Hypothalamus (tissue), 51 donors: ENCODE measurements at places on chromosomes 5 and 9.

DNA sequence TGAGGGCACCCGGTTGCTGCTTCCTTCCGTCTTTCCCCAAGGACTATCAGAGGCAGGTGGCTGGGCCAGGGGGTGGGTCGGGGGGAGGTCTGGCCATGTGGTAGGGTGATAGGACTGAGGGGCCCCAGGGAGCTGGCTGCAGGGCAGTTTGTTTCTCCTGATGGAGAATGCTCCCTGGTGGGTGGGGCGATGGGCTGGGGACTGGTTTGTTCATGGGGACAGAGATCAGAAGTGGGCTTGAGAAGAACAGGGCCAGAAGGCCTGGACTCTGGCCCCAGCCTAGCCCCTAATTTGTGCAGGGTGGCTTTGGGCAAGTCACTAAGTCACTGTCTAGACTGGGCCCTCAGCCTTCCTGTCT, 117.4 kb downstream of the RGS3 start:
- no peak for DNase-seq

GRCh38 chr9:127543973-127544533, 68.0 kb upstream of the STXBP1 start:
- no peak for DNase-seq

DNA sequence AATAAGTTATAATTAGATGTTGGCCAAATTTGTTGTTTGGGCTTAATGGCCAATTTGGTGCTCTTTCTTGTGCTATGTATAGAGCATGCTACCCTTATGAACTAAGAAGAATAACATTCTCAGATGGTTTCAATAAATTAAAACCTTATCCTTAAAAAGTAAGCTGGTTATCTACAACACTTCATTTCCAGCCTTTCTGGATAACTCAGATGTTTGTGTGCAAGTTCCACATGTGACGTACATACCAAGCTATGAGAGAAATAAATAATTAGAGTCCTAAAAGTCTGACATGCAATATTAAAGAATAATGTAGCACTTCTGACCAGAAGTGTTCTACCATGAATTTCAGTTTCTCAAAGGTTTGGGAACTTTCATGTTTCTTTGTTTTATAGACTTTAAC, 11.7 kb downstream of the MTREX start:
- no peak for DNase-seq

DNA sequence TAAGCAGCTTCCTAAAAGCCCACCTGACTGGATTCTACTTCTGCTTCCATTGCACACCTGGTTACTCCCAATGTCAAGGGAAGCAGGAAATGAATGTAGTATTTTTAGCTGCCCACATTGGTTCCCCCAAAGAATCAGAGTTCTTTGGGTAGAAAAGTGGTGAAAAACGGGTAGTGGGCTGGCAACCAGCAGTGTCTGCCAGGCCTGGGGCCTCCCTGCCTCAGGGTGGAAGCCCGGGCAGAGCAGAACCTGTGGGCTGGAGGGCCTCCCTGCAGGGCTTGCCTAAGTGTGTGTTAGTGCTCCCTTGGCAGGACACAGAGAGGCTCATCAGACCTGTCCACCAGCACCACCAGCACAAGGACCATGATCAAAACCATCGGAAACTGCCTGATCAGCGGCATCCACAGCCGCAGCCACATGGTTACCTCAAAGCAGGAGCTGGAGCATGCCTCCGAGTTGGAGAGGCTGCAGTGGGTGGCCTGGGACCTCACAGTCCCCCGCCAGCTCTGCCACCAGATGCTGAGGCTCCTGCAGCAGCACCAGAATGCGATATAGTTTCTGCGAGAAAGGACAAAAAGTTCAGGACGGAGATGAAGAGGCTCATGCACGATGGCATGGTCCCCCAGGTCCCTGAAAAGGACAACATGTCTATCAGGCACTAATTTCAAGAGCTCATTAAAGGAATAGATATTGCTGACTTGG, 72.2 kb downstream of the PTPDC1 start:
- no peak for DNase-seq

DNA sequence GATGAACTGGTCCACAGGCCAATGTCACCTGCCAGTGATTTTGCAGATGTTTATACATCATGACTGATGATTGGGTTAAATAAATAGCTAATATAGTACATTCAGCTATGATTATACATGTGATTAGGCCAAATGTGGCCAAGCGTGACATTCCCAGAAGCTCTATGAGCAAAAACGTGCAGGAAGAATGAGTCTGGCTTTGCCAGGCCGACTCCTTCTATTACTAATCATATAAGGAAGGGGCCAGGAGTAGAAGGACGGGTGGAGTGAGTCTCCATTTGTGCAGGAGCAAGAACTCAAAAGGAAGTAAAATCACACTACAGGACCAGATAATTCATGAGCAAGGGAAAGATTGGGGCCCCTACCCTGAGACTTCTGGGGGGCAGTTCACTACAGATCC, 178.2 kb downstream of the ROR2 start:
- DNase-seq: no peak

DNA sequence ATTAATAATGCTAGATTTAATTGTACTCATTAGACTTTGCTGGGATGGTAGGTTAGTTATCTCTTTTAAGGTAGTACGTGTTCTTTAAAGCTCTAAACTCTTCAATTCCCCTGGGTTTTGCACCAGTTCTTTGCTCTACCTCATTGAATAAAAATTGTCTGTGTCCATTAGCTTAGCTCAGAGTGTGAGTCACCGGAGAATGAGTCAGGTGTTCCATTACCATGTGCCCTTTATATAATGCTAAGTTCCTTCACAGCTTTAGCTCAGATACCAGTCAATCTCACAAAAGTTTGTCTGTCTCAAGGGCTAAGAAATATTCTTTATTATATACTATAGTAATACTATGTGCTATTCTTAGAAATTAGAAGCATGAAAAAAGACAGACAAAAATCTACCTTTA, 339.4 kb downstream of the PRELID2 start:
- DNase-seq: no peak

- DNase-seq: no peak
Measured at GRCh38 chr9:83956086-83956435, 24.0 kb downstream of the HNRNPK start.

DNA sequence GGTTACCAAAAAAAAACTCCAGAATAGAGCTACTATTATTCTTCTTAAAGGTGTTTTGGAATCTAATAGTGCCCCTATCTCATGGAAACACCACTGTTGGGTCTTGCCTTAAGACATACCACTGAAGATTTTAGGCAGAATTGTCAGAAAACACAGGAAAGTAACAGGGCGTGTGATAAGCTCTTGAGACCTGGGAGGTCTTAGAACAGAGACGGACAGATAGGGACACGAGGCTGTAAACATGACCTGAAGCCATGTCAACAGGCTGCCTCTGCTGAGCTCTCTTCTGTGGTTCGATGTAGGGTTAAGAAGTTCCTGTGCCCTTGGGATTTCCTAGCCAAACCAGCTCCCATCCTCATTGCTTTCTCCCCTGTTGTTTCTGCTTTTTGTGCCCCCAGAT, 69.3 kb downstream of the CTSL start:
- DNase-seq: no peak

DNA sequence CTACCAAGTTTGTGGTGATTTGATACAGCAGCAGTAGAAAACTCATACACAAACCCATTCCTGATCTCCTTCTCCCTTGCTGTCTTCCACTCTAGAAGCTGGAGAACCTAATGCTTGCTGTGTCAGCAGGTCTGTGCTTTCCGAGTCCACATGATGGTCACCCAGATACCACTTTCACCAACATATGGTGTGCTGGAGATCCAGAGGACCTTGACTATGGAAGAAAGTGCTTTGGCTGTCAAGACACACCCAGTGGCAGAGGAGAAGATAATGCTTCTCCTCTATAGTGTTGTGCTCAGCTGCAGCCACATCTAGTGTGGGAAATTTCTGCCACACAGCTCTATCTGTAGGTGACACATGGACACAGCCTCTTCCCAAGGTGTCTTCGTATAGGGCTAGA, 67.4 kb downstream of the UGCG start:
- DNase-seq: no peak

- DNase-seq: no peak
Measured at GRCh38 chr9:74125941-74126340, 371.2 kb upstream of the RORB start.

- no peak for DNase-seq
Measured at GRCh38 chr5:149049371-149049781, 13.5 kb downstream of the SH3TC2 start.

GRCh38 chr5:68424799-68425537, 209.4 kb downstream of the PIK3R1 start:
- no peak for DNase-seq

DNA sequence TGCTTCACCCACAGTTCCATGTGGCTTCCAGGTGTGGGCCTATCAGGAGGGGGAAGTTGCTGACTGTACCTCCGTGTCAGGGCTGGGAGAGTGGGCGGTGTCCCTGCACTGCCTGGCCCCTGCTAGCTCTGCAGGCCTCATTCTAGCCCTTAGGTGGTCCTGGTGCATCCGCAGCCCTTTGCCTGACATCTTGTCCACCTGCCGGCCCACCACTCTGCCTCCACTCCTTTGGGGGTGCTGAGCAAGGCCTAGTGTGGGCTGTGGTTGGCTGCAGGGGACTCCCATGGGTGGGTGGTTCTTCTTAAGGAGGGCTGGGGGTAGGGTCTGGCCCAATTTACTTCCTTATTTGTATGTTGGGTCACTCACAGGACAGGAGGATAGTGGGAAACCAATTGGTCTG, 66.9 kb downstream of the HSPA4 start:
- no peak for DNase-seq

DNA sequence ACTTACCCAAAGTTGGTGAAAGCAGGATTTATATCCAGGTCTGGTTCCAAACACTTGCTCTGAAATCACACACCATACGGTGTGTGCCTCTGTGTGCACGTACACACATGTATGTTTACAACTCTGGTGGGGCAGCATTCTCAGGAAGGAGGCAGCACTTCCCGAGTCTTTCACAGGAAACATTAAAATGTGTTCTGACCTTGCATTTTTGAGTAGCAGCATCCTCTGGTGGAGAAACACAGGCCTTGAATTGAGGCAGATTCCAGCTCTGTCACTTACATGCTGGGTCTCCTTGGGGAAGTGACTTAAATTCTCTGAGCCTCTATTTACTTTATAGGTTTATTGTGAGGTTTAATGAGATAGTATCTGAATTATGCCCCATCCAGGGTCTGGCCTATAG, 126.4 kb downstream of the RGS3 start:
- no peak for DNase-seq

DNA sequence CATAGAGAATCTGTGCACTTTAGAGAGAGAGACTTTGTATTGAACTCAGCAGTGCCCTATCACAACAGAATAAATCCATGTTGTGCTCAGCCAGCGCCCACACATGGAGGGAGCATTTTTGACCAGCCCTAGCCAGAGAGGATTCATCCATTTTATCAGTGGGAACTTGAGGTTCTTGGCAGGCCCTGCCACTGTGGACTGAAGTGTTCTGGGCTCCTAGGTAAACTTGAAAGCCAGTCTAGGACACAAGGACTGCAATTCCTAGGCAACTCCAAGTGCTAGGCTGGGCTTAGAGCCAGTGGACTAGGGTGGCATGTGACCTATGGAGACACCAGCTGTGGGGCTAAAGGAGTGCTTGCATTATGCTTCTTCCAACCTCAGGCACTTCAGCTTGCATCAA, 523.5 kb downstream of the CDH12 start:
- DNase-seq: no peak

DNA sequence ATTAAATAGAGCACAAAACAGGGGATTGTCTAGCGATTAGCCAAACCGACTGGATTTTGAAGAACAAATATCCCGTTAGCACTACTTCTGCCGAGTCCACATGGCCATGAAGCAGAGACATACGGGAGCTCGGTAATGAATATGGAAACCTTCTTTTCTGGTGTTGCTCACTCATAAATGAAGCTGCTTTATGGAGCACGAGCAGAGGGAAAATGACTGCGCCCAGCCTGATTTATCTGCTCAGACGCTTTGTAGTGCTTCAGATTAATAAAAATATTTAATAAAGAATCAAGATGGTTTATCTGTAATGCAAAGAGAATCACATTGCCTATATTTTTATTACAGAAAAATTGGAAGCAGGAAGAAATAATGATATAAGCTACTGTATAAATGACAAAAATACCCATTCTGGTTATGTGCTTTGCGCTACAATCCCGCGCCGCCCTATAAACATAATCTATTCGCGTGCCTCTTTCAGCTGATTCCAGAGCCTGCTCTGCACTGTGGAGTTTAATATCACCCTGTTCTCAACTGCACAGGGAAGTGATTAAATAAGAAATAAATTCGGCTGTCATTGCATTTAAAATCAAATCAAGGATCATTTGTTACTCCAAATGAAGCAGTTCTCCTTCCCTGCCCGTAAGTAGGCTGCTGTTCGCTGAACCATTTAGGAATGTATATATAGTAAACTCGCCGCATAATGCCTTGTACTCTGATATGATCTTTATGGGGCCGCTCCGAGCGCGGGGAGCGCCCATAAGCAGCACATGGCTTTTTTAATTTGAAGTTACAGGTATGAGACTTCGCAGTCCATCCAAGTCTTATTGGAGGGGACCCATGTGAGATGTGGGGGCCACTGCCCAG, 22.3 kb upstream of the UBAC1 start:
- no peak for DNase-seq

DNA sequence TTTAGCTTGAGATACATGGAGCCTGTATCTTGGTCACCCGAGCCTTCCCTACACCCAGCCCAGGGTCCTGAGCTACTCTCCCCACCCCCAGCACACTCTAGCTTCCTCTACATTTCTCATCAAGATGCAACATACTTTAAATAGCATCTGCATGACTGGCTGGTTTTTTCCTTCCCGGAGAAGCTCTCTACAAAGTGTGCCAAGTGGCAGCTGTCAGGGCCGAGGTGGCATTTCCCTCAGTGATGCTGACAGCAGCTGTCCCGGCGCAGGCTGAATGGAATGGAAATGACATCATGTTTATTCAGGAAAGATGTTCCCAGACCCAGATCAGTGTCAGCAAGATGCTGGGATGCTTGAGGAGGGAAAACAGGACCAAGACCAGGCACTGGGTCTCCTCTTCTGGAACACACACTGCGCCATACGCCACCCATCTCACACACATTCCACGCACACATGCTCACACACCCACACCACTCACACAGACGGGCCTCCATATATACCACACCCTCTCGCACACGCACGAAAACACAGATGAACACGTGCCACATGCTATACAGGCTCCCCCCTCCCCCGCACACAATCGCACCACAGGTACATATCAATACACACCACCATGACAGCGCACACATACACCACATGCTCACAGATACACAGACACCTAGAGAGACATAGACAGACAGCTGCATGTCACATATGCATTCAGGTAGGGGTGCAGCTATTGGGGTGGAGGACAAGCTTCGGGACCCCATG, 67.8 kb downstream of the LHX2 start:
- no peak for DNase-seq

GRCh38 chr5:135025730-135026644, 8.0 kb downstream of the PITX1 start:
- no peak for DNase-seq

GRCh38 chr5:143314659-143315058, 88.8 kb downstream of the NR3C1 start:
- no peak for DNase-seq
